ENCODE measurements at places on chromosomes 16 and 17.

GRCh38 chr16:68752602-68753001 lies 15.5 kb downstream of the CDH1 start:
- DNase-seq = no peak

DNA sequence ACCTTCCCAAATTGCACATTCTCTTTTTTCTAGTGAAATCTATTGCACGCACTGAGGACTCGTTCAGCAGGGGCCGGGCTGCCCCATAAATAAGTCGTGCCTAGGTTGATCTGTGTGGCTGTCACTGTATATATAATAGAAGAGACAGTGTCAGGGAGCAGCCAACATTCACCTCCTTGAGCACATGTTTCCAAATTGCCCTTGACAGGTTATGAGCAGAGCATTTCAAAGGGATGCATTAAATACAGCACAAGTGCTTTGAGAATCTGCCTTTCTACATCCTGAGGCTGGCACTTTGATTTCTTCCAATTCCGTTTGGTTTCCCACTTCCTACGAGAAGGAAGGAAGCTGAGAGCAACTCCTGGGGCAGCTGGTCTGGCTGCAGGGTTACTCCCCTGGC lies 291.2 kb downstream of the NPIPA8 start:
- no peak for DNase-seq

DNA sequence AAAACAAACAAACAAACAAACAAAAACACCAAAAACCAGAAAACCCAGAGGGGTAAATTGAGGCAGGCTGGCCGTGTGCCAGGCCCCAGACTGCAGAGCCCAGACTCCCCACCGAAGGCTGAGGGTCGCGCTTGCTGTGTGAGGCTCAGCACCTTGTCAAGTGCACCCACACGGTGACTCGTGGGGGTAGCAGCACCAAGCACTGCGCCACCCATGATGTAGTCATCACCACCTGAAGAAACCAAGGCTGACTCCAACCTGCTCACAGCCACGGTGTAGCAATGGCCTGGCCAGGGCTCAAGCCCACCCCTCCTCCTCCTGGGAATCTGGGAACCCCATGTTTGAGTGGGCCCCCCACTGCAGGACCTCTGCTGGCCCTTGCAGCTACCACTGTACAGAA lies 11.9 kb downstream of the MCRIP1 start:
- no peak for DNase-seq

GRCh38 chr16:76294396-76295214 lies 17.4 kb downstream of the CNTNAP4 start:
- DNase-seq = no peak

DNA sequence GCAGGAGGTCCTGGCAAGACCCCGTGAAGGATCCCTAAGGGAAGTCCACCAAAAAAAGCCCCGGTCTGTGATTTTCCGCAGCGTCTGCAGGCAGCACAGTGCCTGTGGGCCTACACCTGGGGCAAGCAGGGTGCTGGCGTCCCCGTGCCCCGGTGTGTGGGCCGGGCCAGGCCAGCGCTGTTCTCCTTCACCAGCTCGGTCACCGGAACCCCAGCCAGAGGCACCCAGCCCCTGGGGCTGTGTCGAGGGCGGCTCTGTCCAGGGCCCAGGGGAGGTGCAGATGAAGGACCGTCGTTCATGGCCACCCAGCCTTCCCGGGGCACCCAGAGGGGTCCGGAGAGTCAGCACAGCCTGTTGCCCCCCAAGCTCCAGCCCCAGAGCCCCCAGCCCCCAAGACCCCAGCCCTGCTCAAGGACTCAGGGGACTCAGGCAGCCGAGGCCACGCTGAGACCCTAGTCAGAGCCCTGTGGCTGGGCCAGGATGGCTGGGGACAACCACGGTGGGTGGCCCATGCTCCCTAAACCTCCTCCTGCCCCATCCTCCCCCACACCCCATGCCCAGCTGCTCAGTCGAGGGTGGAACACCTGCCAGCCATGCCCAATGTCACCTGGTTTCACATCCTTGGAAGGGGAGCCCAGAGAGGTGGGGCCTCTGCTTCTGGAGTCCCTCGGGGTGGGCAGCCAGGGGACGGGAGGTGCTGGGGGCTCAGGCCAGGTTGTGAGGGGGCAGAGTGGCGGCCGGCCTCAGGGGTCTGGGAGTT lies 5.7 kb upstream of the C1QTNF8 start:
- DNase-seq = no peak

GRCh38 chr16:64391063-64391600 lies 730.7 kb downstream of the CDH11 start:
- DNase-seq = no peak

- DNase-seq = no peak
Measured at GRCh38 chr16:85750146-85750826, 610 bp downstream of the C16orf74 start.

DNA sequence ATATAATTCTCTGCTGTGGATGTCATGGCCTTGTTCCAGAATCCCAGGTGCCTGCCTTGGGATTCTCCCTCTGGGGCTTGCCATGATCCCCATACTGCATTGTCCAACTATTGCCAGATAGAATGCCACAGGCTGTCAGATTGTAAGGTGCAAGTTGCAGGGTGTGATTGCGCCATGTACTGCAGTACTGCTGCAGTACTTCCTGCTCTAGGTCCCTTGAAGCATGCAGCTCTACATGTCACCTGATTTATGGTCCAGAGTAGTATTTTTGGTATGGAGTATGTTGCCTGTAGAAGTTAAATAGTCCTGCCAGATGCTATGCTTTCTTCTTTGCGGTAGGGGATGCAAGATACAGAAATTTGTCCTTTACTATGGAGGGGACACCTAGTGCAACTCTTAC lies 7.0 kb upstream of the SLFN5 start:
- no peak for DNase-seq

GRCh38 chr16:12627394-12627793 lies 176.3 kb downstream of the CPPED1 start:
- DNase-seq = no peak

DNA sequence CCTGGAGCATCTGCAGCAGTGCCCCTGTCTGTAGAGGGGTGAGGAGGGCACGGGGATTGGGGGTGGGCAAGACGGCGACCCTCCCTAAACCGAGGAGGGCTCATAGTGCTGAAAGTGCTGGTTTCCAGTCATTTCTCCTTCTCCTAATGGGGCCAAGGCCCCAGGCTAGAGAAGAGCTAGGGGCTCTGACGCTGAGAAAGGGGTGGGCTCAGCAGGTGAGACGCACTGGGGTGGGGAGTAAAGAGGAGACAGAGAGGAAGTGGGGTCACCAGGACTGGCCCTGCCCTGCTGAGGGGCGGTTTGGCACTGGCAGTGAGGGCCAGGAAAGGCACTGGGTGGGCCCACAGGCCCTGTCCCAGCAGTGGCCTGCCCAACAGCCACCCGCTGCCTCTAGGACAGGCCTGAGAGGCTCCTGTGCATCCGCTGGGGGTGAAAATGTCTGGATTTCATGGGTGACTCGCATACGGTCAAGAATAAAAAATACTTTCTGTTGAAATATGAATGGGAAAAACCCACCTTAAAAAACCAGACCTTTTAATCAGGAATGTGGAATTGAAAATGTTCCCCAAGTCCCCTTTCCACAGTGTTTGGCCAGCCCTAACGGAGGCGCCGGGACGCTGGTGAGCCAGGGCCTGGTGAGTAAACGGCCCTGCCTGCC lies 122.4 kb upstream of the SMURF2 start:
- DNase-seq = no peak

DNA sequence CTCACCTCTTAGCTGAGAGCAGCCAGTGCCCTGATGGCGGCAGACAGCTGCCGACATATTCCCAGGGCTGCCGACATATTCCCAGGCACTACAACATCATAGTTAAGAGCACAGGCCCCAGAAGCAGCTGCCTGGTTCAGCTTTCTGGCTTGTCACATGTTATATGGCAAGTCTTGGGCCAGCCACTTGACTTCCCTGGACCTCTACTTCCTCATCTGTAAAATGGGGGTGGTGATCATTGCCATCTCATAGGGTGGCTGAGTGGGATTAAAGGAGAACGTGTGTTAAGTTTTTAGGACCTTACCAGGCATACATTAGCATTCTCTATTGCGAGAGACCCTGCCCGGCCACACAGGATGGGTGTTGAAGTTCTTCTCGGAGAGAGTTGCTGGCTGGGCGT lies 19.1 kb downstream of the CDIPT start:
- DNase-seq = no peak

DNA sequence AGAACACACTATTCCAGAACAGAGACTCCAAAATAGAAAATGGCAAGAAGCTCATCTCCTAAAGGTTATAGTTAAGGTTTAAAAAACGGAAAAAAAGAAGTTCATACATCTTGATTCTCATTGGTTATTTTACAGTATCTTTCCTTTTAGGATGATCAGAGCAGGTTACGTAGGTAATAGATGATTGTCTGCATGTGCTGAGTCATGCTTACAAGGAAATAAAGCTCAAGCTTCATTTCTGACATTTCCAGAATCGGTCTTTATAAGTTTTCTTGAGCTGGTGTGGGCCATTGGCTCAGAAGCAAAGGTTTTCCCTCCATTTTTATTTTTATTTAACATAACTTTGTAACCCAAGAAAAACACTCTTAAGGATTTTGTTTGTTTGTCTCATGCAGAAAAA lies 1030.3 kb upstream of the CDH8 start:
- DNase-seq = no peak

DNA sequence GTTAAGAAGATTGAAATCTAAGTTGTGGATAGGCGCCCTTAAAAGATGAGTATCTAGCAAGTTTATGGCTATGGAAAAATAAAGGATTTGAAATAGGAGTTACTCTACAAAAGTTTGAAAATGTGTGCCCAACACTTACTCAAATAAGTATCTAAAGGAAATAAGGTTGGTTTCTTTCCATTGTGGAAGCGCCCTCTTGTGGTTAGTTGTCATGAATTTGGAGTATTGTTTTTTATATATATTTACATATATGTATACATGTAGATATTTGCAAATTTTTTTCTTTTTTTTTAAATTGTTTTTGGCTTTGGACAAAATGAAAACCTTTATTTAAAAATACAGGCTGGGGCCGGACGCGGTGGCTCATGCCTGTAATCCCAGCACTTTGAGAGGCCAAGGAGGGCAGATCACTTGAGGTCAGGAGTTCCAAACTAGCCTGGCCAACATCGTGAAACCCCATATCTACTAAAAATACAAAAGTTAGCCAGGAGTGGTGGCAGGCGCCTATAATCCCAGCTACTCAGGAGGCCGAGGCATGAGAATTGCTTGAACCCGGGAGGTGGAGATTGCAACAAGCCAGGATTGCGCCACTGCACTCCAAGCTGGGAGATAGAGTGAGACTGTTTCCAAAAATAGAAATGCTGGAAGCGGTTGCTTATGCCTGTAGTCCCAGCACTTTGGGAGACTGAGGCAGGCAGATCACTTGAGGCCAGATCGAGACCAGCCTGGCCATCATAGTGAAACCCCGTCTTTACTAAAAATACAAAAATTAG lies 24.0 kb upstream of the VPS4A start:
- no peak for DNase-seq

GRCh38 chr17:62892870-62893338 lies 73.1 kb upstream of the TANC2 start:
- no peak for DNase-seq

DNA sequence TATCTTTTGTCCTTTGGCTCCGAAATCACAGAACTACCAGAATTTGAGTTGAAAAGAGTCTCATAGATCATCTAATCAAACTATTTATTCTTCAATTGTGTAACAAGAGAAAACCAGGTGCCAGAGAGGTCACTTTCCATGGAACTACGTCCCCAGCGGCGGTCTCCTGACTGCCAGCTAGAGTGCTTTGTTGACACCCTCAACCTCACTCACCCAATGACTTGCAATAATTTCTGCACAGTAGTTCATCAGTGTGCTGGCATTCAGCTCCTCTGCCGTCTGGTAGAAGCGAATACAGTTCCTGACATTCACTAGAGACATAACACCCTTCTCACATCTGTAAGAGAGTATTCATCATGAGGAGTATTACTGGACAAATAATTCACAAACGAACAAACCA lies 54.2 kb downstream of the ANKFY1 start:
- no peak for DNase-seq

DNA sequence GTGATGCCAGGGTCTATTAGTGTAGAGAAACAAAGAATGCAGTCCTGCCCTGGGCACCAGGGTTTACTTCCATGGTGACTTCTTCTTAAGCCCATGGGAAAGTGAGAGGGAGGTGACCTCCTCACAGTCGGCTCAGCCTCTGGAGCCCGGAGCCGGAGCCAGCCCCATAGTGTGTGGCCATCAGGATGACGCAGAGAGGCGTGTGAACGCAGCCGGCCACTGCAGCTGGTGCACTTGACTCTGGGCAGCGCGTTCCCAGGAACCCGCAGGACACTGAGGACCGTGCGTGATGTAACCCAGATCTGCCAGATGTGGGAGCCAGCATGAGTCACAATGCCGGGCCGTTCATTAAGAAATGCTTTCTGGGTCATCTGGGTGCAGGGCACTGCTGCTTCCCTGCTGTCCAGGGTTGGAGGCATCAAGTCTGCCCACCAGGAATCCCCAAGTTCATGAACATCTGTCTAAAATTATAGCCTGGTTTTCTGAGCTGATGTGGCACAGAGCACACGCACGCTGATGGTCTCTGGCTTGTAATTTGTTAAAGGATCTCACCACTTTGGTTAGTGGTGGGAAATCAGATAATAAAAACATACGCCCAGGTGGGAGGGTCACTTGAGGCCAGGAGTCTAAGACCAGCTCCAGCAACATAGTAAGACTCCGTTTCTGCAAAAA lies 114.1 kb downstream of the PITPNC1 start:
- no peak for DNase-seq

GRCh38 chr16:20866801-20867200 lies 33.4 kb downstream of the DCUN1D3 start:
- DNase-seq = no peak

- DNase-seq = no peak
Measured at GRCh38 chr17:9116311-9116835, 95.1 kb downstream of the NTN1 start.

- no peak for DNase-seq
Measured at GRCh38 chr16:66427871-66428681, 981 bp downstream of the BEAN1 start.

- no peak for DNase-seq
Measured at GRCh38 chr16:11333010-11333409, 12.2 kb upstream of the RMI2 start.

DNA sequence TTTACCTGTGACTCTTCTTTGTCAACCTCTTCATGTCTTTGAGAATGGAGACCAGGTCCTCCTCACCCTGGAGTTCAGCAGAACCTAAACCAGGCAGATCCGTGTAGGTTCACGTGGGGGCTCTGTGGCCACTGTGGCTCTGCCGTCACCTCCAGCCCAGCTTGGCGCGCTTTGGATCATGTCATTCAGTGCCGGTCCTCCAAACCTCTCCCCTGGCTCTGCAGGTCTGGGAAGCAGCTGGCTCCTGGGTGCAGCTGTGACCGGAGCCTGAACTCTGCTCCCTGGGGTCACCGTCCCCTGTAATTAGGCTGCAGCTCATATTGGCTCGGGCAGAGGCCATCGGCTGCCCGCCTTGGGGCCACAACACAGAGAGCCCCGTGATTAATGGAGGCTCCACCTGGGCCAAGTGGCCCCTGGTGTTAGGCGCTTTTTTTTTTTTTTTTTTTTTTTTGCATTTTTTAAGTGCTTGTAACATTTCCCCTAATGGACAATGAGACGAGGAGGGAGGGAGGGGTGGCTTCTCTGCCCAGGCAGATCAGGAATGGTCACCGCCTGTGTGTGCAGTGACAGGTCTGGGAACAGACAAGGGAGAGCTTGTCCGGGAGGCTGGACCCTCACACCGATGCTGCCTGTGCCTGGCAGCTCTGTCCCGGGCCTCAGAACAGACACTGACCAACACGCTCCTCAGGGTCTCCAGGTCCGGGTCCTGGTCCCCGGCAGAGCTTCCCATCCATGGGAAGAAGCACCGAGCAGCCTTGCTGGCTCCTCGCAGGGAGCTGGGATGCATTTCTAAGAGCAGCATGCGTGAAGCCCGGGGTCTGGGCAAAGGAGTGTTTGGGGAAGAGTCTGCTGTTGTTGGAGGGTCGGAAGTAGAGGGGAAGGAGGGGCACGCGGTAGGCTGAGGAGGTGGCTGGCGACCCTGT lies 247.9 kb downstream of the SEC14L1 start:
- DNase-seq = no peak
